ENCODE measurements at places on chromosomes 1 and 21.

GRCh38 chr1:178155481-178156255 is 61.8 kb downstream of the RASAL2 start:
- no peak for DNase-seq

- DNase-seq = no peak
These were observed 75.7 kb upstream of the PKN2 start for GRCh38 chr1:88608139-88608943.

DNA sequence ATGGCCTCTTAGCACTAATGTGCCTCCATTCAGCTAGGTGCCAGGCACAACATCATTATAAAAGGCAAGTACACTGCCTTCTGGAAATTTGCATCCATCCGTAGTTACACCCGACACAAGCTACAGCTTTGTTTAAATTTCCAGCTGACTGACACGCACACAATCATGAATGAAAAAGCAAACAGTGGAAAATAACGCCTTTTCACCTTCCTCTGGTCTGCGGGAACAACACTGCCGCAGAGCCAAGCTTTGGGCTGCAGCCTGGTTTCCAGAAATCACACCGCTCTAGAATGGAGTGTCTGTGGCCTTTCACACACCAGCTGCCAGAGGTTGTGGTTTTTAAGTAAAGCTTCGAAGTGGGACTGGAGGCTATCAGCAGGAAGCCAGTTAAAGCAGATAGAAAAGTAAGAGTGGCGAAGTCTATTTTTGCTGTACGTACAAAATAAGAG is 142.8 kb upstream of the COA6 start:
- no peak for DNase-seq

DNA sequence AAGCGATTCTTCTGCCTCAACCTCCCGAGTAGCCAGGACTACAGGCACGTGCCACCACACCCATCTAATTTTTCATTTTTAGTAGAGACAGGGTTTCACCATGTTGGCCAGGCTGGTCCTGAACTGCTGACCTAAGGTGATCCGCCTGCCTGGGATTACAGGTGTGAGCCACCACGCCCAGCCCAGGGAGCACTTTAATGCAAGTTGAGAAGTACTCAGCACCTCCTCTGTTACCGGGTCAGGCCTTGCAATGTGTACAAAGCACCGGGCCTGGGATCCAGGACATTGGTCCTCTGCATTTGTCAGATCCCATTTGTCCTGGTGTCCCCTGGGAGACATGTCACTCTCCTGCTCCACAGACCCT is 143.6 kb downstream of the TOMM20 start:
- no peak for DNase-seq

DNA sequence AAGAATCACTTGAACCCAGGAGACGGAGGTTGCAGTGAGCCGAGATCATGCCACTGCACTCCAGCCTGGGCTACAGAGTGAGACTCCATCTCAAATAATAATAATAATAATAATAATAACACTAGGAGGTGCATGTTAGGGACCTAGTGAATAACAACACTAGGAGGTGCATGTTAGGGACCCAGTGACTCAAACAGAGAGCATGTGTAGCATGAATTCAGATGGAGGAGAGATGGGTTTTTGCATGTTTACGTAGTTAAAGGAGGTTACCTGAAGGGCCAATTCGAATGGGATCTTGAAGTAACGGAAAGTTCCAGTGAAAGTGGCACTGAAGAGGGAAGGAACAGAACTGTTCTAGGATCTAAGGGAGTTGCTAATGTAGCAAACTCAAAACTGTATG is 7.1 kb upstream of the KCNK1 start:
- no peak for DNase-seq

DNA sequence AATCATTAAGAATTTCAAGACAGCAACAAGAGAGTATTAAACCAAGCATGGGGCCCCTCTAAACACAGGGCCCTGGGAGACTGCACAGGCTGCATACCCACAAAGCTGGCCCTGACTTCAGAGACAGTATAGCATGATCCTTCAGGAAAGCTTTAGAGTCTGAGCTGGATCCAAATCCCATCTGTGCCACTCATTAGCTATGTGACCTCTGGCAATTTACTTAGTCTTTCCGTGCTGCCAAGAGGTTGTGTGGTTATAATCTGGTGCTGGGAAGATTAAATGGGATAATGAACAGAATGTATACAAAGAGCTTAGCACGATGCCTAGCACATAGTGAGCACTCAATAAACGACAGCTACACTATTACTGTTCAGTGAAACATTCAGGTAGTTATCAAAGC is 4.0 kb downstream of the PHC2 start:
- no peak for DNase-seq

- DNase-seq = no peak
These were observed 35.7 kb upstream of the MAN1C1 start for GRCh38 chr1:25580927-25581326.

DNA sequence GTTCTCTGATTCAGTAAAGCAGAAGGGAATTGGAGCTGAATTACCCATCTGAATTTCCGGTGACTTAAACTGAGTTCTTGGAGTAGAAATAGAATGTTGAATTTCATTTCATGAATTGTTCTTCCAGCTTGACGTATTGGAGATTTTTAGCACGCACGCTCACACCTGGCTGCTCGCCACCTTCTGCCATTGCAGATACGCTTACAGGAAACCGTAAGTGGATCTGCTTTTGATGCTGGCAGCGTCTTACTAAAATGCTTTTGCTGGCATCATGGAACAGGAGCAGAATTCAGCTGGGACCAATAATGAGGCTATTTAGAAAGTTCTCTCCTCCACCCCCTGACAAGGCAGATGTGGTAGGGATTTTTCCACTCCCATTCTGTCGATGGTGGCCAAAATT is 17.7 kb upstream of the ELAVL4 start:
- no peak for DNase-seq

DNA sequence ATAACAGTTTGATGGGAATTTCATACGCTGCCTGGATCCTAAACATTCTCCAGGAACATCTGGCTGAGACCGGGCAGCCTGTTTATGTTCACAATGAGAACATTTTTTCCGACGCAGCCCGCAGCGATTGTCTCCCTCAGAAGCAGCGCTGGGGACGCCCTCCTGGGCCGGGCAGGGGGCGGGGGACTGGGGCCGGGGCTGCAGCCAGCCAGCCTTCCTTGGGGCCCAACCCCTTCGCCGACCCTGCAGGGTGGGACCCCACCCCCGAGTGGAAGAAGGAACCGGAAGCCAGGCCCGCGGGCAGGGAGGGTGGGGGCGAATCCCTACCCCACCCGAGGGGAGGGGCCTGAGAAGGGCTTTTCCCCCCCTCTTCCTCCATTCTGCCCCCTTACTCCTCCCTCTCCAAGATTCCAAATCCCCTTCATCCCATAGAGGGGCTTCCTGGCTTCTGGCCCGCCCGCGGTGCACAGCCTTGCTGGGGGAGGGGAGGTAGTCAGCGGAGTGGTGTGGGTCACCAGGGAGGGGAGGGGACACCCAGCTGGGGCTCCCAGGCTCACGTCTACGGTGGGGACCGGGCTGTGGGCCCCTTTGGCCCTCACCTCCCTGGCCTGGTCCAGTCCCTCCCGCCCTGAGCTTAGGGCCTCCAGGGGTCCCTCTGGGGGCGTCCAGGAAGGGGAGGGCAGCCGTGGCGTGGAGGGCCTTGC is 60.6 kb downstream of the WNT9A start:
- peak; percentile 5 for DNase-seq

DNA sequence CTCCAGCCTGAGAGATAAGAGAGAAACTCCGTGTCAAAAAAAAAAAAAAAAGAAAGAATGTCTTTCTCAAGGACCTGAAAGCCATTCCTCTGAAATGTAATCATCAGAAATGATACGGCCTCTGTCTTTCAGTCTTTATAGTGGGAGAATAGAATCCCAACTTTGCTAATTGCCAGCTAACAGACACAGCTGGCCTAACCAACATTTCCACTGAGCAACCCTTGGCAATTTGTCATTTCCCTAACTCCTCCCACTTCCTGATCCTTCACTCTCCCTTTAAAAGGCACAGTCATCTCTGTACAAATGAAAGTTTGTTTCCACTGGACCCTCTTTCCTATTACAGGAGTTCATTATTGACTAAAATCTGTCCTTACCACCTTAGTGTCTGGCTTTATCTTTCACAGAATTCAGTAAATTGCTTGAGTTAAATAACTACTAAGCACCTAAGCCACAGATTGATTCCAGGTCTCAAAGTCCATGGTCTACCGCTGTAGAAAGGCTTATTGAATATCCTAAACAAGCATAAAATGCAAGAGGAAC is 4.3 kb upstream of the CBR1 start:
- DNase-seq = no peak

DNA sequence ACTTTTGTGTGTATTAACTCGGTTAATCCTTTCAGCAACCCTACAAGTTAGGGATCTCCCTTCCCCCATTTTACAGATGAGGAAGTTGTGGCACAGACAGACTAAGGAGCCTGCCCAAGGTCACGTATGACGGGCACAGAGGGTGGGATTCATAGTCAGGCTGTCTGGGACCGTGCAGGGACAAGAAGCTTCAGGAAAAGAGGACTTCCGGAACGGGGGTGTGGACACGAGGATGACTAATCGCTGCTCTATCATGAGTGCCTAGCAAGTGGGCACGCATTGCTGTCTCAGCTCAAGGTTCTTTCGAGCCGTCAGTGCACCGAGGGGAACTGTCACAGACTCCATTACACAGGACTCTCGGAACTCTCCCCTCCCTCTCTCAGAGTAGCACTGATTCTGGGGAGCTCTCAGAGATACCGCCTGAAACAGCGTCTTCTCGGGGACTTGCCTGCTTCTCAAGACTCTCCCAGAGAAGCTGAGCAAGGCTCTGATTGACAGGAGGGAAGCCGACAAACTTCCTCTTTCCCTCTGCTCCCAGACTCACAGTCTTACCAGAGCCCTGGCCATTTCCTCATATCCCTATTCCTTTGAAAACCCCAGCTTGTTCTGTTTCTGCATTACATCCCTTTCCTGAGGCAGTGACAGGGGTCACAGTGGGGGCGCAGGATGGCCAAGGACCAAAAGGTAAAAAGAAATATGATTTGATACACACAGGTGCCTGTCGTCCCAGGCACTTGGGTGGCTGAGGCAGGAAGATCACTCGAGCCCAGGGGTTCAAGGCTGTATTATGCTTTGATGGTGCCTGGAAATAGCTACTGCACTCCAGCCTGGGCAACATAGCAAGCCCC is 14.4 kb downstream of the FHAD1 start:
- no peak for DNase-seq

GRCh38 chr1:162699366-162699765 is 67.1 kb downstream of the DDR2 start:
- no peak for DNase-seq

- DNase-seq = no peak
These were observed 15.5 kb downstream of the TEX38 start for GRCh38 chr1:46687093-46687659.

DNA sequence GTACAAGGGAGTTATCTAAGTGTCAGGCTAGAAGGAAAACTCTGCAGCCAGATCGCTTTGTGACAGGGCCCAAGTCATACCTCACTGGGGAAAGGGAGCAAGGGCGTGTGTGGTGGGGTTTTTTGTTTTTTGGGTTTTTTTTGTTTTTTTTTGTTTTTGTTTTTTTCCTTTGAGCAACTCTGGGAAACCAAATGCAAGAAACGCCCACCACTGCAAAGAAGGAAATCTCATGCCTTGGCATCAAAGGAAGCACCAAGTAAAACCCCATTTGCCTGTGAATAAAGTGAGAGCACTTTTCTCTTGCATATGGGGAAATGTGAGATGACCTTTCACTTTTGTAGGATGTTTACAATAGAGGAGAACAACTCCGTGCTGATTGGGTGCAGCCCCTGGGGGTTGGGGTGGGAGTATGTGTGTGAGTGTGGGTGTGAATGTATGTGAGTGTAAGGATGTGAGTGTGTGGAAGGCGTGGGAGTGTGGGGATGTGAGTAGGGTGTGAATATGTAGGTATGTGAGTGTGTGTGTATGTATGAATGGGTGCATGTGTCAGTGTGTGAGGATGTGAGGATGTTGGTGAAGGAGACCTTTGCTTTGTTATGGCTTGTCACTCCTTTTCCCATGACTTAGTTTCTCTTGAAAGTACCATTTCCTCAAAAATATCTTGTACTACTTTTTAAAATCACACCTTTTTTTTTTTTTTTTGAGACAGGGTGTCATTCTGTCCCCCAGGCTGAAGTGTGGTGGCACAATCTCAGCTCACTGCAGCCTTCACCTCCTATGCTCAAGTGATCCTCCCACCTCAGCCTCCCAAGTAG is 34.6 kb downstream of the IL12RB2 start:
- no peak for DNase-seq

DNA sequence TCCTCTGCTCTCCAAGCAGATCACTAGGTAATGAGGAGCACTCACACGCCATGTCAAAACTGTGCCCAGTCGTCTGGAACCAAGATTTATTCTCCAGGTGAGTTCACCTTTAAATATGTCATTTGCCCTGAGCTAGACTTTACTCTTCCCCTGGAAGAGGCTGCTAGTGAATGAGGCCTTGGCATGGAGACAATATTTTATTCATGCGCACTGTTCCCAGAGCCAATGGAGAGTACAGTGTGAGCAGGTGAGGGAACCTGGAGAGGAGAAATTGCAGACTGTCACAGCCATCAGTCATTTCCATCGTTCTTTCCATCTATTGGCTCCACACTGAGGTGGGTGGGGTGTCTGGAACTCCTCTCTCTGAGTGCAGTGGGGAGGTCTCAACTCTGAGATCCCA is 333.6 kb downstream of the KCNH1 start:
- DNase-seq = no peak

GRCh38 chr1:4344065-4344732 is 310.2 kb upstream of the AJAP1 start:
- DNase-seq = no peak

GRCh38 chr1:47881505-47882442 is 115.4 kb downstream of the TRABD2B start:
- no peak for DNase-seq

DNA sequence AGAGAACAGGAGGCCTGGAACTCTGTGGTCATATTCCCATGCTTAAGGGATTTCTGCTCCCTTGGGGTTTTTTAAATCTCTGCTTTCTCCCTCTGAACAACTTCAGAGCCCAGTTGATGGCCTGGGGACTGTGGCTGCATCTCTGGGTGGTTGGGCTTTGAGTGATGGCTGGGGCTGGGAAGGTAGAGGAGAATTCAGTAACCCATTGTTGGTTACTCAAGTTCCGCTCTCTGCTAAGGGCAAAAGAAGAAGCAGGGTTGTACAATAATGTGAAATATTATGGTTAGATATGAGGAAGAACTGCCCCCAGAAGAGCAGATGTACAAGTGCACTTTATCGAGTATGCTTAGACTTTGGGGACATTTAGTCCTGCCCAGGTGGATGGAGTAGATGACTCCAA is 72.1 kb upstream of the CNTN2 start:
- no peak for DNase-seq

DNA sequence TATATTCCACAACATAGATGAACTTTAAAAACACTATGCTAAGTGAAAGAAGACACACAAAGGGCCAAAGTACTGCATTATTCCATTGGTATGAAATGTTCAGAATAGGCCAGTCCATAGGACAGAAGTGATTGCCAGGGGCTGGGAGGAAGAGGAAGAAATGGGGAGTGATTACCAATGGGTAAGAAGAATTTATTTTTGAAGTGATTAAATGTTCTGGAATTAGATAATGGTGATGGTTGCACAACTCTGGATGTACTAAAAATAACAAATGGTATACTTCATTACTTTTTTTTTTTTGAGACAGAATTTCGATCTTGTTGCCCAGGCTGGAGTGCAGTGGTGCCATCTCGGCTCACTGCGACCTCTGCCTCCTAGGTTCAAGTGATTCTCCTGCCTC is 61.7 kb downstream of the CHD5 start:
- no peak for DNase-seq

GRCh38 chr1:44566281-44567046 is 107.8 kb downstream of the TMEM53 start:
- no peak for DNase-seq

GRCh38 chr1:234776876-234777855 is 167.2 kb upstream of the IRF2BP2 start:
- DNase-seq = no peak
